NCI-H774 (cell line): ENCODE measurements at places on chromosomes 3 and 15.

- no peak for DNase-seq
Observed at GRCh38 chr15:83978588-83978987, 257.0 kb upstream of the GOLGA6L4 start.

DNA sequence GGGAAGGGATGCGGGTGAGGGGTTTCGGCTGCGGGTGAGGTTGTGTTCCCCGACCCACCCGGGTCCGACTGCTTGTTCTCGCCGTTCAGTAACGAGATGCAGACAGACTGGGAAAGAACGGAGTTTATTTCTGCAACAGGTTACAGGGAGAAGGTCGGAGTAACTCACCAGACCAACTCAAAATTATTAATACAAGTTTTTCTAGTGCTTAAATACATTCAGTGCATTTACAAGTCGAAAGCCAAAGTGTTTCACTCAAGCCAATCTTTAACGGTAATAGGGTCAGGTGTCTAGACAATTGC, 492 bp upstream of the HIGD1A start:
- DNase-seq, result no peak

- DNase-seq, result no peak
Observed at GRCh38 chr3:43873723-43874122, 183.0 kb downstream of the ABHD5 start.

DNA sequence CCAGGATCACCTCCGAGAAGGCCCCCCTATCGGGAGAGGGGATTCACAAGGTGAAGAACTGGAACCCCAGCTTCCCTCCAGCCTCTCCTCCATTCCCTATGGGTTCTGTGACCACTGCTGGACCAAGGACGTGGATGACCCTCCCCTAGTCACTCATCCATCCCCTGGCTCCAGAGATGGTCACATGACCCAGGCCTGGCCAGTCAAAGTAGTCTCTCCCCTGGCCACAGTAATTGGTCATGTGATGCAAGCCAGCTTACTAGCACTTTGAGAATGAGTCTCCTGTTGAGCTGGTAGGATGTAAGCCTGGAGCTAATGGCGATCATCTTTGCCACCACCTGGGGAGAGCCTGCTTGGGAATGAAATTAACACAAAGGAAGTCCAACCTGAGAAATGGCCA, 3.9 kb downstream of the CAMK1 start:
- no peak for DNase-seq

GRCh38 chr3:42174679-42175385, 83.7 kb downstream of the TRAK1 start:
- DNase-seq, result no peak

DNA sequence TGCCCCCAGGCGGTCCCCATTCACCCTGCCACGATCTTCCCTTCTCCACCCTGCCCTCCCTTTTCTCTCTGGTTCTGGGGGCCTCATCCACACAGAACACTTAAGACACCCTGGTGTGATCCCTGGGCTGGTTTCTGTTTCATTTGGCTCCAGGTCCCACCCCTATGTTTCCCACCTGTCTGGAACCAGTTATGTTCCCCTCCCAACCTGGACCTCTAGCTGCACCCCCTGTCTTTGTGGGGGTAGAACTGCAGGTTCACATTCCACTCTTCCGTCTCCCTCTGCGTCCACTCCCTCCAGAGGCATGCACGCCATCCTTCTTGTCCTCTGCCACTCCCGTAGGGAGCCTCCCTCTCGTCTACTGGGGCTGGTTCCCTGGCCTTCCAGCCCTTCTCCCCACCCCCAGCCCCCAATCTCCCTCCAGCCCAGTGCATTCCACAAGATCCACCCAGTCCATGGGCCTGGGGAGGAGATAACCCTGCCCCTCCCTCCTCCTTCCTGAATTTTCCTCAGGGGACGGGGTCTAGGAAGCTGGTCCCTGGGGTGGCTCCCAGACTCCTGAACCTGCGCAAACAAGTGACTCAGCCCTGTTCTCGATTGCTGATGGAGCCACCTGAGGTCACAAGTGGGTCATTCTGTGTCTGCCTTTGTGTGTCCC, 73.8 kb downstream of the ABTB1 start:
- DNase-seq, result no peak

DNA sequence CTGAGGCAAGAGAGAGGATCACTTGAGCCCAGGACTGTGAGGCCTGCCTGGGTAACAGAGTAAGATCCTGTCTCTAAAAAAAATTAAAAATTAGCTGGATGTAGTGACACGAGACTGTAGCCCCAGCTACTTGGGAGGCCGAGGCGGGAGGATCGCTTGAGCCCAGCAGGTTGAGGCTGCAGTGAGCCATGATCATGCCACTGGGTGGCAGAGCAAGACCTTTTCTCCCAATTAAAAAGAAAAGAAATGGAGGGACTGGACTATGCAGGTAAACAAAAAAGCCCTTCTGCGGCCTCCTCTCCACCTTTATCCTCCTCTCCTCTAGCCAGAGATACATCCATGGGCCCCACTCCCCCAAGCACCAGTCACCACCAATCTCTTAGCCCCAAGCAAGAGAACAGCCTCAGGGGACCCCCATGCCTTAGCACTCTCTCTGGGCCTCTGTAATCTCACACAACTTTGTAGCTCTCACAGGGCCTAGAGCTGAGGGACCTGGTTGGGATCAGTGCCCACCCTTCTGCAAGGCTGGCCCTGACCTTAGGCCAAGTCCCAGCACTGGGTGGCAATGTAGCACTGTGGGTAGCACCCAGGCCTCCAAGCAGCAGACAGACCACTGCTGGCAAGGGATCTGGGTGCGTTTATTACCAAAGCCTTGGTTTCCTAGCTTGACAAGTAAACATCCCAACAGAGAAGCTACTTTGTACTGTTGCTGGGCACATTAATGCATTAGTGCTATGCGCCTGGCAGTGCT, 43.4 kb downstream of the FAM174B start:
- no peak for DNase-seq

DNA sequence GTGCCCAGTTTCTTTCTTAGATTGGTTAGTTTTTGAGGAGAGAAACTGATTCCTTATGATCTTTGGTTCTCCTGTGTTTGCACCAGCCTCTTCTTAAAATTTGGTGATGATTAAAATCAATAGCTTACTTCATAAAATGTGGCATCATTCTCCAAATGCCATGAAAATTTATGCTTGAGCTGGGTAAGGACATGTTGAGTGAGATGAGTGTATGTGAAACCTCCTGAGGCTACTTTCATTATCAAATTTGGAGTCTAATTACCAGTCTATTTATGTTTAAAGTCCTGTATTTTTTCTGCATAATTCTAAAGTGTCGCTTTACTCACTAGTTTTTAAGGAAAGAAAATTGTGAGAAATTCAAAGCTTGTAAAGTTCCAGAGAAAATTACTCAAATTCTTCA, 102.1 kb downstream of the DIPK2A start:
- no peak for DNase-seq

GRCh38 chr3:172651936-172652625, 58.8 kb downstream of the NCEH1 start:
- DNase-seq, result no peak

- no peak for DNase-seq
Observed at GRCh38 chr15:85495096-85495495, 114.7 kb downstream of the AKAP13 start.

- no peak for DNase-seq
Observed at GRCh38 chr3:71930056-71930991, 145.4 kb upstream of the PROK2 start.

DNA sequence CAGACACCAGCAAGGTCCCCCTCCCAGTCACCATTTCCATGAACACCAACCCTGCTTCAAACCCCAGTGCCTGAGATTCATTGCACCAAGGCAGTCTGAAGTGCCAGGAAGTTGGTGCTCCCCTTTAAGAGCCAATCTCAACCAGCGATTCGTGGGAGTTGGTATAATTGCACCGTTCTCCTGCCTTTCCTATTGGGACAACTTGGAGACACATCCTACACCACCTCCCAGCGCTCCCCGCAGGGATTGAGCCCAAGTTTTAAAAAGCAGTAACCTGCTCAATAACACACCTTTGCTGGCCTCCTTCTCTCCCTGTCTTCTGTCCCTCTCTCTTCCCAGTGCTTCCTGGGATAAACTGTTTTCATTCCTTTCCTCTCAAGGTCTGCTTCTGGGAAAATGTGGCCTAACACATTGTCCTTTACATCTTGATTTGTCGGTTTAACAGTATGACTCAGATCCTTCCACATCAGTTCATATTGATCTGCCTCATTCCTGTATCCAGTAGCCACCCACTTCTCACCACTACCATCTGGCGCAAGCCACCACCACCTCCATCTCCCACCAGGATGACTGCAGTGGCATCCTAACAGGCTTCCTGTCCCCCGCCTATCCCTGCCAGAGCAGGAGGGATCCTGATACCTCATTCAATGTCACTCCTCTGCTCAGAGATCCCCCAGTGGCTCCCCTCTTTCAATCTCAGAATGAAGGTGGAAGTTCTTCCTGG, 37.8 kb upstream of the HRH1 start:
- DNase-seq, result no peak

- DNase-seq, result peak; percentile 8
Observed at GRCh38 chr15:99507504-99508310, 58.1 kb upstream of the MEF2A start.

GRCh38 chr3:197376020-197376419, 77.6 kb upstream of the DLG1 start:
- DNase-seq, result no peak

DNA sequence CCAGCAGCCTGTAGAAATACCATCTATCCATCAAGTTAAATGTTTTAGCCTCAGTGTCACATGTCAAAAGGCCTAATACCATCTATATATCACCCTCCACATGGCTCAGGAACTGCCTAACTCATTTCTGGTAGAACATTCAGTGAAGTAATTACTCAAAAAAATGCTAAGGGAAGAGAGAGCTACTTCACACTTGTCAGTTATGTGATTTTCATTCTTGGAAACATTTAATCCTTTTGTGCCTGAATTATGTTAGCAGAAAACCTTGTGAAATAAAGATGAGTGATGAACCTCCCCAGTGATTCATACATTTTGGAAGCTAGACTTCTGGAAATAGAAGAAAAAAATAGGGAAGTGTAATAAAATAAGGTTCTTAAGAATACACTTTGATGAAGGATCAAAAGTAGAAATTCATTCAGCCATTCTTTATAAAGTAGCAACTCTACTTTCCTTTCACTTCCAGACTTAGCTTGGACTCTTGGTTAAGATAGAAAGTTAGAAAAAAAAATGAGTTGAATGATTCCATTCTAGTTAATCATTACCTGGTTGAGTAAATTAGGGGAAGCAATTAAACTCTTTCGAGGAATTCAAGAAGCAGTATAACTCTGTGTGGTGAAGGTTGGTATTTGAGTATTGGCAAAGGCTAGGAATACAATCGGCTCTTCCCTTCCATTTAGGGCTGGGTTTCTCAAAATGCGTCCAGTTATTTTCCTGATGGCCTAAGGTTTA, 3.6 kb downstream of the OTOL1 start:
- DNase-seq, result no peak

GRCh38 chr15:49290191-49290590, 120.1 kb downstream of the GALK2 start:
- DNase-seq, result no peak

GRCh38 chr3:164940745-164941144, 137.6 kb downstream of the SI start:
- no peak for DNase-seq

DNA sequence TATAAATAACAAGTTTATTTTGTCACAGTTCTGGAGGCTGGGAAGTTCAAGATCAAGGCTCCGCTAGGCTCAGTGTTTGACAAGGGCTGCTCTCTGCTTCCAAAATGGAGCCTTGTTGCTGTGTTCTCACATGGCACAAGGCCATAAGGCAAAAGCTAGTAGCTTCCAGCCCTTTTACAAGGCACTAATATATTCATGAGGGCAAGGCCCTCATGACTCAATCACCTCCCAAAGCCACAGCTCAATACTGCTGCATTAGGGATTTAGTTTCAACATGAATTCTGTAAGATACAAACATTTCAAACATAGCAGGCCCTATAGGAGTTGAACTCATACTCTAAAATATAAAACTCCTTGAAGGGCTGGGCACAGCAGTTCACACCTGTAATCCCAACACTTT, 30.2 kb downstream of the ZBTB11 start:
- DNase-seq, result no peak

DNA sequence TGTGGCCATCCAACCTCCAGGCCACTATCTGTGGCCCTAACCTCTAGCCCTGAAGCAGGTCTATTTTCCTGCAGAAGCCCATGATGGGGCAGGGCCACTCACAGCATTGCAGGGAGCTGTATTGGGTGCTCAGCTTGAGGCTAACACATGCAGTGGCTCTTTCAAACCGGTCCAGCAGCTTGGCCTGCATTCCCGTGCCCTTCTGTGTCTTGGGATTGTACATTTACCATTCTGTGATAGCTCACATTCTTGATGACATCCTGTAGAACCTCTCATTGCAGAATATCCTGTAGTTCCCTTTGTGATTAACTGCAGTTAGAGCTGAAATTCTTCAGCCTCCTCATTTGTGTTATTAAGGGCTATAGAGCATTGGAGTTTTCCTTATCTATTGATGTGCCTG, 60.8 kb upstream of the ANKRD34C start:
- DNase-seq, result no peak
